ENCODE measurements at places on chromosomes 12 and 14.
A peak's percentile ranks its signal among the peaks of the same experiment; 100 is the strongest.

GRCh38 chr14:20435582-20436362, at the start of gene KLHL33:
Gene KLHL33 (minus strand): TSS chr14:20436166. CDS start chr14:20435811, 355 bp downstream.
- no peak for DNase-seq

- DNase-seq, result no peak
Measured at GRCh38 chr12:123398550-123399254, 14.8 kb downstream of the KMT5A start.

DNA sequence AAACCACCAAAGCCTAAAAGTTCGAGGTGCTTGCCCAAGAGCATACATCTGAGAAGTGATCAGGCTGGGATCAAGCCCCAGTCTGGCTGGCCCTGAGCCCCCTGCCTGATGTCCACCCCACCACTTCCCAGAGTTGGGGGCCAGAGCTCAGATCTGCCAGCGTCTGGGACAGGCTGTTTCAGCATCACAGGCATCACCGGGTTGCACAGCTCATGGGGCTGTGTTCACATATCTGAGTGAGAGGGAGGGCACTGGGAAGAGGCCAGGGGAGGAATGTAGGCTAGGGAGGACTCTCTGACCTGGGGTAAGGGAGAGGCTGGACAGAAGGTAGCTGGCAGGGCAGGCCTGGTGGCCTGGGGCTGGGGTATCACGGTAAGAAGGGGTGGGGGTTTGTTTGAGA, 6.0 kb downstream of the TGM1 start:
- no peak for DNase-seq

DNA sequence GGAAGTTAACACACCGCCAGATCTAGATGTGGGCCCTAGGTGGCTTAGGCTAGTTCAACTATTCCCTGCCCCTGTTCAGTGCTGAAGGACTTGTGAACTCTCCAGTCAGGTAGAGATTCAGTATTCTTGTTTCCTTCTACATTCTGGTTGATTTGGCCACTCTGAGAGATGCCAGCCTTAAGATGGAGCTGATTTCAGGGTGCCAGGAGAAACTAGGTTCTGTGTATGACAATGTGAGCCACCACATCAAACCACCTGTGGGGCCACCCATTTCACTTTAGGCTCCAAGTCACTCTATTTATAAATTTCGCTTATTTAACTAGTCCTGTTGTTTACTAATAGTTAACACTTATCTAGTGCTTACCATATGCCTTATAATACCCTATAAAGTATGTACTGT, 26.0 kb downstream of the FRMD6 start:
- no peak for DNase-seq

GRCh38 chr14:83255727-83256090, 1722.1 kb upstream of the SEL1L start:
- DNase-seq, result no peak

- DNase-seq, result no peak
Measured at GRCh38 chr12:132089407-132089910, 54.7 kb downstream of the DDX51 start.

GRCh38 chr14:39768589-39768988, 336.4 kb upstream of the FBXO33 start:
- peak; percentile 79 for DNase-seq

- no peak for DNase-seq
Measured at GRCh38 chr12:9344541-9344940, 136.3 kb upstream of the PZP start.

DNA sequence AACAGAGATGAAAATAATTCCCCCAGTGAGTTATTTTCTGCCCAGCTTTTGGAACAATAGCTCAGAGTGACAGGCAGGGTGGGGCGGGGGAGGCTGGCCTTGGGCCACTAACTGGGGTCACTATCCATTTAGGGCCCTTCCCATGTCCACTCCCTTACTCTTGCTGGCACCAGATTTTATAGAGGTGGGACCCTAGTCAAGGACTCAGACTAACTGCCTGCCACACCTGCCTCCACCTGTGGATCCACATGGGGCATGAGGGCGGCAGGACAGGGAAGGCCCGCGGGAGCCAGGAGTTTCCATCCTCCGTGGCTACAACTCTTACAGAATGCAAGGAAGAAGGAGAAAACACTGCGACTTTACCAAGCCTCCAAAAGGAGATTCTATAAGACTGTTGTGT, 10.1 kb downstream of the VDR start:
- DNase-seq, result no peak

DNA sequence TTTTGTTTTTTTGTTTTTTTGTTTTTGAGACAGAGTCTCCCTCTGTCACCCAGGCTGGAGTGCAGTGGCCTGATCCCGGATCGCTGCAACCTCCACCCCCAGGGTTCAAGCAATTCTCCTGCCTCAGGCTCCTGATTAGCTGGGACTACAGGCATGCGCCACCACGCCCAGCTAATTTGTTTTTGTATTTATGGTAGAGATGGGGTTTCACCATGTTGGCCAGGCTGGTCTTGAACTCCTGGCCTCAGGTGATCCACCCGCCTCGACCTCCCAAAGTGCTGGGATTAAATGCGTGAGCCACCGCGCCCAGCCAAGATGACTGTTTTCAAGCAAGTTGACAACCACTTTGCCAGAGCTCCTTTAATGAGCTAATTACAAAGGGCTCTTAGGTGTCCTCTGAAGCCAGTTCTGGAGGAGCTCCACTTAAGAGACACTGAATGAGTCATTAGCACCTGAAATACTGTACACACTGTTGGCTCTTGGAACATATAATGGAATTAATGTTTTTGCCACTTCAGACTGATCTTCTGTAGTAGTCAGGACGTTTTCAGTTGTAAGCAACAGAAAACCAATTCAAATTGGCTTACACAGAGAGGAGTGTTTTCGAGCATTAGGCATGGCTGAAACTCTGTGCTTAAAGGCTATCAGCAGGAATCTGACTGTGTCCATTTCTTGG, 55.4 kb upstream of the MED13L start:
- DNase-seq, result no peak

GRCh38 chr12:10668526-10668925, 5.3 kb downstream of the STYK1 start:
- DNase-seq, result no peak

DNA sequence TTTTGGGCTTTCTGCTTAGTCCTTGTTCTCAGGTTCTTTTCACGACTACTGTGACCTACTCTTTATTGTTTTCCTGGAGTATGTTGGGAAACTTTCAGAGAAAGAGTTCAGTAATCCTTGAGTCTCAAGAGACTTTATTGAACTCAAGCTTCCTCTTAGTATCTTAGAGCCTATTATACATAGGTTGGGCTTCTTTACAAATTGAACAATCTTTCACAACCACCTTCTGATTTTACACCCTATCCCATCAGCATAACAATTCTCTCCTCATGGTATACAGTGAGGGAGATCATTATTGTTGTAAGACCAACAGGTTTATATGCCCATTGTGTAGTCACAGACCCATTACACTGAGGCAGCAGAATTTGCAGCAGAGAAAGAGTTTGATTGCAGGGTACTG, 193.2 kb upstream of the IGF1 start:
- DNase-seq, result no peak

DNA sequence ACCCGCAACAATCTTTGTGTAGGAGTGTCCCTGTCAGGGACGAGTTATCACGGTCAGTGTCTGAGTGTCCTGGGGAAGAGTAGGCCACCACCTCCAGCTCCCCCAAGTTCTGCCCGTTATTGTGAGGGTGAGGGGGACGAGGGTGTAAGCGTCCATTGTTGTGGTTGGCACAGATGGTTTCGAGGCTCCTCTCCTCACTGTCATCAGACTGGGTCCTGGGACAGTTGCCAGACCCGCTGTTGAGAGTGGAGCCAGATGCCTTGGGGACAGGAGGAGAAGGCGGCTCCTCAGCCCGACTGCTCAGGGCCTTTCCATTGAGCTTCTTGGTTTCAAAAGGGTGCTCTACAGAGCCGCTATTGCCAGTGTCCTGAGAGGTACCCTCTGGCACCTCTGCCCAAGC, 74.9 kb upstream of the ACTN1 start:
- DNase-seq, result peak; percentile 17

DNA sequence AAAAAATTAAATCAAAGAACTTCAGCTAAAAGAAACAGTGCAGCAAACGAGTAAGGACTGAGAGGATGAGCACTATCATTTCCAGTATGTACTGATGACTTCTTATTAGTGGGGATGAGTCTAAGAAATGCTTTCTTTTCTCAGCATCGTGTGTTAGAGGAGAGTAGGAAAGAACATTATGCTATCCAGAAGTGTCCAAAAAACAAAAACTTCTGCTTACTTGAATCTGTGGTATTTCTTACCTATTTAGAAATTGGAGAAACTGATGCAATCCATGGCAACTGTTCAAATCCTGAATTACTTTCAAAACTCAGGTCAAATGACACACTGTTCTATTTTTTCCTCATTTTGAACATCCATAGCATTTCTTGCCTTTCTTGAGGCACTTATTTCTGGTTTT, 23.7 kb downstream of the ABCD2 start:
- no peak for DNase-seq

DNA sequence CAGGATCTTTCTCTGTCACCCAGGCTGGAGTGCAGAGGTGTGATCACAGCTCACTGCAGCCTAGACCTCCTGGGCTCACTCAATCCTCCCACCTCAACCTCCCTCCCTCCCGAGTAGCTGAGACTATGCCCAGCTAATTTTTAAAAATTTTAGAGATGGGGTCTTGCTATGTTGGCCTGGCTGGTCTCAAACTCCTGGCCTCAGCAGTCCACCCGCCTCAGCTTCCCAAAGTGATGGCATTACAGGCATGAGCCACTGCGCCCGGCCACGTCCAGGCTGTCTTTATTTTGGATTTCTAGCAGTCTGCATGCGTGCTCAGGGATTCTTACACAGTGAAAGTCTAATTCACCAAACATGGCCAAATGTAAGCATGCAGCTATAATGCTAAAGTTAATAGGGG, 17.8 kb downstream of the SLC8B1 start:
- DNase-seq, result no peak

DNA sequence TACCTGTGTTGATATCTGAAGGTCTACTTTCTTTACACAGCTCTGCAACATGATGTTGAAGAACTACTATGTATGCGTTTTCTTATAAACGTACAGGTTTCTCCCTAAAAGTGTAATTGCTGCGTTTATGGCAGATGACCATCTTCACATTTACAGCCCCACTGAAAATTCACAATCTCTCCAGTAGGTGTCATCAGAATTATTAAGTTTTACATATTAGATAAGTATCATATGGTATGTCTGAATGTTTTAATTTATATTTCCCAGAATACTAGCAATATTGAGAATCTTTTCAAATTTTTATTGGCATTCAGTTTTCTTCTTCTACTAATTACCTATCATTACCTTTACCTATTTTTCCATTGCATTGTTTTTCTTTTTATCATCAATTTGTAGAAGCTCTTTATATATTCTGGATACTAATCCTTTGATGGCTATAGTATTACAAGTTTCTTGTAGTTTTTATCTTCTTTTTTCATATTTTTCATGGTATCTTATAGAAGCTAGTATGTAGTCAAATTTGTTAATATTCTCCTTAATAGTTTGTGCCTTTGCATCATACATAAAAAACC, 123.5 kb downstream of the CAPZA3 start:
- DNase-seq, result peak; percentile 43

DNA sequence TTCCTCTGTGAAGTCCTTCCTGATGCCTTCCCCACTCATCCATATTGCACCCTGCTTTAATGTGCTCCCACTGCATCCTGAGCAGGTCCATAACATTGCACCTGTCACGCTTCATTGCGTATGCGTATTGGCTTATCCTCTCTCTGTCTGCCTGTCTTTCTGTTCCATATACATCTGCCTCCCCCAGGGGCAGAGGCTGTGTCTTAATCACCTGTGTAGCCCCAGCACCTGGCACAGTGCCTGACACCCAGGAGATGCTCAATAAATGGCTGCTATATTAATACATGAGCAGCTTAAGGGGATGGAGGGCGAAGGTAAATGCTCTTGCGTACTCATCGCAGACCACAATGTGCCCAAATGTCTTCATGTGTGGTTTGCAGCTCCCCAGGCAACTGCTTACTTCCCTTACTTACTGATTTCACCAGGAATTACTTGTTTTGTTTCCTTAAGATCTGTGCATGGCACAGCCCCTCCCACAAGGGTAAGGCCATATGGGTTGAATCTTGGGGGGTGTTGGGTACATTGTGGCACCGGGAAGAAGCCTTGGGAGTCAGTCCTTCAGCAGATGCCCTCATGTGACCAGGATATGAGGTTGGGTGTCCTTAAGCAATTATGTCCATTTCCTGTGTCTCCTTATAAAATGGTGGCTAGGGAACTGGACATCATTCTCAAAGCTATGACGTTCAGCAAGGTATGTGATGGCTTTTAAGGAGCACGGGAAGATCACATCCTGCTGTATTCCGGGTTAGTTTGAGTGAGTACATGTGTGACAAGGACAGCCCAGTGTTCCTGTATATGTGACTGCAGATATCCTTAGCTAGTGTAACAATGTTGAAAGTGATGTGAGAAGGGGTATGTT, 848 bp upstream of the CPNE6 start:
- DNase-seq, result no peak

DNA sequence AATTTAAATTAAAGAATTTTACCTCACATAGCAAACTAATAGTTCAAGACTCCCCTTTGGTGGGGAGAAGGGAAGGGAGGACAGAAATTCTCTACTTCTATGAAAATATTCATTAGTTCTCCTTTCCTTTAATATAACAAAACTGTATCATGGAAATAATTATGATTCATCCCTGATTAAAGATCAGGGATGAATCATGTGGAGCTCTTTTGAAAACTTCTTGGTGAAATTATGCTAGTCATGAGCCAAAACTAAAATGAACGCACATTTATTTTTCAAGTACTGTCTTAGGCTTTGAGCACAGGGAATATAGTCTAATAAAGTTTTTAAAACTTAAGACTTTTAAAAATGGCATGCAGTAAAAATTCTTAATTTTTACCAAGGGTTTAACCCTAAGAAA, 17.1 kb downstream of the TMBIM4 start:
- DNase-seq, result no peak

GRCh38 chr12:110348431-110349059, 55.0 kb downstream of the ANAPC7 start:
- DNase-seq, result no peak

DNA sequence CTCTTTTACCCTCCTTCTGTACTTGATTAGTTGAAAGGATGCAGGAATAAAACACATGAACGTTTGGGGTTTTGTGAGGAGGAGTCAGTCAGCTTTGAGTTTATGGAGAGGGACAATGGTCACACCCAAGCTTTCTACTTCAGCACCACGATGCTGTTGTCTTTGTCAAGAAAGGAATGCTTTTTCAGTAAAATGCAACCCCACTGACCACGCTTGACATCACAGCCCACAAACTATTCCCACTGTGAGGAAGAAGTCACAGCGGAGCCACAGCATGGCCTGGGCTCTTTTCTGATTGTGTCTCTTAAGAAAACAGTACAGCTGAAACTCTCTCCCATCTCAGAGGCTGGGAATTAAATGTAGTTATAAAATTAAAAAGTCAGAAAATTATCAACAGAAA, 135.2 kb downstream of the APAF1 start:
- no peak for DNase-seq

GRCh38 chr12:25056486-25057130, 107.7 kb upstream of the BCAT1 start:
- DNase-seq, result no peak

- peak; percentile 34 for DNase-seq
Measured at GRCh38 chr12:130632642-130633041, 83.5 kb downstream of the RIMBP2 start.

Data from NCI-H1694 treated with DMSO at 0.1 percent for 48 hours (cell line).